Smooth muscle cell of the brain vasculature (primary cell): ENCODE measurements at places on chromosomes 7 and 10.

- no peak for DNase-seq
Measured at GRCh38 chr7:117582219-117582704, 102.4 kb downstream of the CFTR start.

DNA sequence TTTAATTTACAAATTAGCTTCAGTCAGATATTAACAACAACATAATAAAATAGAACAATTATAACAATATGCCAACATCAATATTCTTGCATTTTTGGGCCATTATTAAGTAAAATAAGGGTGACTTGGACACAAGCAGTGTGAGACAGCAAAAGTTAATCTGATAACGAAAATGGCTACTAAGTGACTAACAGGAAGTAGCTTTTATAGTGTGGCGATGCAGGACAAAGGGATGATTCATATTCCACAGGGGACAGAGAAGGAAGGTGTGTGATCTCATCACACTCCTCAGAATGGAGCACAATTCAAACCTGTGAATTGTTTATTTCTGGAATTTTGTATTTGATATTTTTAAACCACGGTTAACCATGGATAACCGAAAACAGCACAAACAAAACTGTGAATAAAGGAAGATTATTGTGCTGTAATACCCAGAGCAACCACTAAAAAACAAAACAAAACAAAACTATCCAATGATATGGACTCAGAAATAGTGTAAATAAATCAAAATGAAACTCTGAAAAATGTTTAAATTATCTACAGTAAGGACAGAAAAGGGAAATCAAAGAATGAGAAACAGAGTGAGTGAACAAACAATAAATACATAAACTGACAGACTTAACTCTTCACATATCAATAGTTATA, 66.9 kb upstream of the TFEC start:
- no peak for DNase-seq

GRCh38 chr10:86017841-86018734, 348.5 kb downstream of the GRID1 start:
- no peak for DNase-seq

DNA sequence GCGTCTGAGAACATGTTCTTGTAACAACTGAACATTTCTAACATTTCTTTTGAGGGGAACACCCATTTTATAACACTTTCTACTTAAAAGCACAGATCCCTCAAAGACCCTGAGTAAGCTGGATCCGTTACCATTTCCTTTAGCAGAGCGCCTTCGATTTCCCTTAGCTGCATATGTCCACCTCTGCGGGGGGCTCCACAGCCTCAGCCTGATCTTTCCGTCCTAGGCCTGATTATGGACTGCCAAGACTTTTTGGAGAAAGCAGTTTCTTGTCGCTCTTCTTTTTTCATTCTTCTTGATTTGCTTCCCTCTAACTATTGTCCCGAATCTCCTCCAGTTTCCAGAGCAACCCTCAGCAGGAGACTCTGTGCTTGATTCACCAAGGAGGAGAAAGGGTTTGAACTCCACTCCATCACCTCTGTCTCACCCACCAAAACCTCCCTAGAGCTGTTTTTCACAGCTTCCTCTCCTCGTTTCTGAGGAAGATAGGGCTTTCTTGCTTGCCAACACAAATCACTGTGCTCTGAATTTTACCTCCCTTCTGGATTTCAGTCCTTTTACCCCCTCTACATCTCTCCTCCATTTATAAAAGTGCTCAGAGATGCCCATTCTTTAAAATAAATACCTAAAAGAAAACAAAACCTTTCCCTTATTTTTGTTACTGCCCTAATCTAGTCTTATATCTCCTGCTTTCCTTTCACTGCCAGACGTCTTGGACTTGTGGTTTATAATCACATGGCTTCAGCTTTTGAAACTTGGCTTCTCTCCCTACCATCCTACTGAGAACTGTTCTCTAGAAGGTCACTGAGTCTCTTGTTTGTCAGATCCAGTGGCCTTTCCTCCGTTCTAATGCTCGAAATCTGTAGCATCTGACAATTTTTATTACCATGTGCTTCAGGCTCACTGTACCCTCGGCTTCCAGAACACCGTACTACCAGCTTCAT, 30.5 kb upstream of the ZRANB1 start:
- DNase-seq: no peak

- DNase-seq: no peak
Measured at GRCh38 chr7:2608921-2609411, 22.8 kb upstream of the TTYH3 start.

DNA sequence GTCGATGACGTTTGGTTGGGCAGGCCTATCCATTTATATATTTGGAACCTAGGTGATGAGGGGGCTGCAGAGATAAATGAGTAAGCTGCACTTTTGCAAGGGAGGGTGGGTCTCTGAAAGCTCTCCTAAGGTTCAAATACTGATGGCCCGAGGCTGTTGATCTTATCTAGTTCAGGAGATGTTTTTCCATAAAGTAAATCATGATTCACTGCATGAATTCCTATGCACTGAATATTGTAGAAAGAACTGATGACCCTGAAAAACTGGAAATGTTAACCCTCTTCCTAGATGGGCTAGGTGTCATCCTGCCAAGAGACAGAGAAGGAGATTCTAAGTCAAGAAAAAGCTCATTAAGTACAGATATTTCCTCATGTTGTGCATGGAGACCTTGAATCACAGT, 459.9 kb downstream of the PLXNA4 start:
- no peak for DNase-seq
